ENCODE measurements at places on chromosomes 16 and 17.

DNA sequence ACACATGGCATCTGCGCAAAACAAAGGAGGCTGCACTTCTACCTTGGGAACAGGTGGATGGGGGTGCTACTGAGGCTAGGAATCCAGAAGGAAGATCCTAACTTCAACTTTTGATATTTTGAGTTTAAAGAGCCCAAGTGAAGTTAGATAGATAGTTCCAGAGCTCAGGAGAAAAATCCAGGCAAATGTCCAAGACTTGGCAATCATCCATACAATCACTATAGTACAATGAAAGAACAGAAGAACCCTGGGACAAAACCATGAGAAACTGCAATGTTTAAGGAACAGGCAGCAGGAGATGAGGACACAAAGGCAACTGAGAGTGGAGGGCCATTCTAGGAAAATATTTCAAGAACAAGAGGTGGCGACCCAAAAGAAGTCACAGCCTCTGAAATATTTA is 12.4 kb downstream of the CDYL2 start:
- no peak for DNase-seq

GRCh38 chr16:24541233-24541933 is 2.0 kb downstream of the RBBP6 start:
- DNase-seq, result no peak

- DNase-seq, result no peak
These were observed 35.0 kb upstream of the MNT start for GRCh38 chr17:2435862-2436261.

GRCh38 chr16:26525856-26526255 is 540.9 kb upstream of the C16orf82 start:
- no peak for DNase-seq

DNA sequence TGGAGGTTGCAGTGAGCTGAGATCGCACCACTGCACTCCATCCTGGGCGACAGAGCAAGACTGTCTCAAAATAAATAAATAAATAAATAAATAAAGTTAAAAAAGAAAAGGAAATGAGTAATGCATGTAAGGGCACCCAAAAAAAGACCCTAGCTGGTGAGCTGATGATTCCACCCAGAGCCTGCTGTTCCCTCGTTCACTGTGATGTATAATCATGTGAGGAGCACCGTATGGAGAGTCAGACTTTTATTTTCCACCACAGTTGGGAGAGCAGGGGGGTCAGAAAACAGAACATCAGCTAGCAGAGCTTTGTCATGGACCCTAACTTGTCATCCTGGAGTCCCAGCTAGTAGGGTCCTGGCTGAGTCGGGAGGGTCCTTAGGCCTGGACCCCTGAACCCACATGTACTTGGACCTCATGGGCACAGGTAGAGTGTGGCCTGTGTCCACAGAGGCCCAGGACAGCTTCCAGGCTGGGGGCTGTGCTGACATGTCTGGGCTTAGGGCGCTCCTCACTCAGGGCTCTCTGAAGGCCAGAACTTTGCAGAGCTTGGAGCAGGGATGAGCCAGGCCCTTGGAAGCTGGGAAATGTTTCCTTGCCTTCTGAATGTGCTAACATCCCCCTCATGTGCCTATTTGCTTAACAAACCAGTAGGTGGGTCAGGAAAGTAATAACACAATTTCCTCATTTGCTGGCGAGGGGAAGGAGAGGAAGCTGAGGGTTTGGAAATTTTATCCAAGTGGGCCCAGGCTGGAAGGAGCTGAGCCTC is 18.8 kb upstream of the LASP1NB start:
- DNase-seq, result no peak

DNA sequence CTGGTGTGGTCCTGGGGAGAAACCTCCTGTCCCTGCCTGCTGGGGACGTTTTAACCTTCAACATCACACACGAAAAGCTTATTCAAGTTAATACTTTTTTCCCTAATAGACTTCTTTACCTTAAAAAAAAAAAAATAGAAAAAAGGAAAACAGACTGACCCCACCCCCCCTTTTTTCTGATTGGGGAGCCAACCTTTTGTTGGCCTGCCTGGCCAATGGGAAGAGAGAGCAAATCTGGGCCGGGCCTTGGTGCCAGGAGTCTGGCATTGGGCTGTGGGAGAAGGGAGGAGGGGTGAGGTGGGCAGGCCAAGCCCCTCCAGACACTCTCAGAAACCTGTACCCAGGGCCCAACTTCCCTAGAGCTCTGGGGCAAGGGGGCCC is 3.0 kb downstream of the CBX8 start:
- no peak for DNase-seq

- no peak for DNase-seq
These were observed 417.0 kb upstream of the HSBP1 start for GRCh38 chr16:83390759-83391158.

GRCh38 chr16:1565083-1565805 is 31.8 kb downstream of the TMEM204 start:
- no peak for DNase-seq

DNA sequence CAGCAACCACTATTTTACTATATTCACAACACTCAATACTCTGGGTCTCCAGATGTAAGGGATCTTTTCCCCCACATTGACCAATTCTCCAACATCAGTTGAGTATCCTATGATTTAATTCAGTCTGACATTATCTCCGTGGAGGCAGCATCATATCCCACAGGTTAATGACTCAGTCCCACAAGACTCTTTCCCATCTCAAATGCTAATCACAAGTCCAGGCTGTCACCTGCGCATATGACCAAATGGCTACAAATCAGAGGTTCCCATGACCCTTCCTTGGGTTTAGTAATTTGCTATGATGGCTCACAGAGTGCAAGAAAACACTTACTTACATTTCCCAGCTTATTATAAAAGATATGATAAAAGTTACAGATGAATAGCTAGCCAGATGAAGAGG is 18.7 kb downstream of the ACSM3 start:
- no peak for DNase-seq

DNA sequence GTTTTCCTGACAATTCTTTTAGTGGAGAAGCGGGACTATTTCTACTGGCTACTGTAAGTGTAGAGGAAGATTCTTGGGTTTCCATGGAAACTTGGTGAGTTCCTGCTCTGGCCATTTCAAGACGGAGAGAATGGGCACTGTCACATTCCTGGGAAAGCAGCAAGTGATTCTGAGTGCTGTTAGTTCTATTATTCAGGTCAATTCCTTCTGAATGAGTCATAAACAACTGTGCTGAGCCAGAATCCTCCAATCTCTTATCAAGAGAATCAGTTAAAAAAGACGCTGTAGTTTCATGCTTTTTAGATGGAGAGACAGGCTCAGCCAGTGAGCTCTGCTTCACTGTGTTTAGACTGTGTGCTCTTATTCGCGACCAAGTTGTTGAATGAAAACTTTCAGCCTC is 19.6 kb downstream of the AKAP10 start:
- peak; percentile 93 for DNase-seq

DNA sequence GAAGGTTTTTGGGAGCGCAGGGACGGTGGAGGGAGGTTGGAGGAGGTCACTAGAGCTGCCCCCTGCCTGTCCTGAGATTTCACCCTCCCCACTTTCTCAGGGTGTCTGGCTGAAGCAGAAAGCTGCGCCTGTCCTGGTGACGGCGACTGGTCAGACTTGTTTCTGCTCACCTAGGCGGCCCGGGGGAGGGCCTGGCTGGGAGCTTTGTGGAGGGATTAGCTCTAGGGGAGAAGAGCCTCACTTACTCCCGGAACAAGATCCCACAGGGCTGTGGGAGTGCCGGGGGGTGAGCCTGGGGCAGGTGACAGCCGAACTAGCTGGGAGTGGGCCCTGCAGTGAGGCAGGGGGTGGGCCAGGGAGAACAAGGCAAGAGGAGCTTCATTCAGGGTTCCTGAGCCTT is 11.5 kb downstream of the NHERF1 start:
- DNase-seq, result no peak

GRCh38 chr17:68657576-68657975 is 56.4 kb upstream of the FAM20A start:
- DNase-seq, result no peak

- no peak for DNase-seq
These were observed 97.3 kb downstream of the NLK start for GRCh38 chr17:28139822-28140221.

DNA sequence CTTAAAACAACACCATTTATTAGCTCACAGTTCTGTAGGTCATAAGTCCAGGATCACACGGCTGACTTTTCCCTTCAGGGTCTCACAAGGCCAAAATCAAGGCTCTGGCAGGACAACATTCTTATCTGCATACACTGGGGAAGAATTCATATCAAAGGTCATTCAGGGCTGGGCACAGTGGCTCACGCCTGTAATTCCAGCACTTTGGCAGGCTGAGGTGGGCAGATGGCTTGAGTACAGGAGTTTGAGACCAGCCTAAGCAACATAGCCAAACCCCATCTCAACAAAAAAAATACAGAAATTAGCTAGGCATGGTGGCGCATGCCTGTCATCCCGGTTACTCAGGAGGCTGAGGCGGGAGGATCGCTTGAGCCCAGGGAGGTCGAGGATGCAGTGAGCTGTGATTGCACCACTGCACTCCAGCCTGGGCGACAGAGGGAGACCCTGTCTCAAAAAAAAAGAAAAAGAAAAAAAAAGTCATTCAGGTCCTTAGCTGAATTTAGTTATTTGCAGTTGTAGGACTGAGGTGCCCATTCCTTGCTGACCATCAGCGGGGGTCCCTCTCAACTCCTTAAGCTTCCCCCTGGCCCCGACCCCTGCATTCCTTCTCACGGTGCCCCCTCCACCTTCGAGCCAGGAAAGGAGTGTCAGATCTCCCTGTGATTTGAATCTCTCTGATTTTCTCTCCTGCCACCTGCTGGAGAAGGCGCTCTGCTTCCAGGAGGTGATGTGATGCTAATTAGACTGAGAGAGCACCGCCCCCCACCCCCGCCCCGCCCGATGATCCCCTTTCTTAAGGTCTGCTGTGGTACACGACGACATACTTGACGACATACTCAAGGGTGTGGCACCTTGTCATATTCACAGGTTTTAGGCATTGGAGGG is 91.8 kb upstream of the CLEC18A start:
- DNase-seq, result peak; percentile 53

DNA sequence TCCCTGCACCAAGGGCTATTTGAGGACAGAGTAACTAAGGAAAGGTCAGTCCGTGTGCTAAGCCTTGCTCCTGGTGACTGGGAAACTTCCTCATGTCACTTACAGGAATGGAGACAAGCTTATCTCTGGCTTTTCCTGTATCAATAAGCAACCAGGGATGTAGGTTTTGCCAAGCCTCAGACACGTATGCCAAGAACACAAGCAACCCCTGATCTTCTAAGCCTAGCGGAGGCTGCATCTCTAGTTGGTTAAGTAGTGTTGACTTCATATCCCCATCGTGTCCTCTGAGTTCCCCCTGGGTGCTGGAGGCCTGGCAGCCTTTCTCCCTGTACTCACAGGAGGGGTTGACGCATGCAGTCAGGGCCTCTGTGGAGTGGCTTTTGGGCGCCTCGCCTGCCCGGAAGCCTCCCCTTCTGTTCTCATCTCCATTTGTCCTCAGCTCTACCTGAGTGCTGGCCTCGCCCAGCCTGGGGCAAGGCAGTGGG is 1.4 kb upstream of the C1QTNF1 start:
- no peak for DNase-seq

DNA sequence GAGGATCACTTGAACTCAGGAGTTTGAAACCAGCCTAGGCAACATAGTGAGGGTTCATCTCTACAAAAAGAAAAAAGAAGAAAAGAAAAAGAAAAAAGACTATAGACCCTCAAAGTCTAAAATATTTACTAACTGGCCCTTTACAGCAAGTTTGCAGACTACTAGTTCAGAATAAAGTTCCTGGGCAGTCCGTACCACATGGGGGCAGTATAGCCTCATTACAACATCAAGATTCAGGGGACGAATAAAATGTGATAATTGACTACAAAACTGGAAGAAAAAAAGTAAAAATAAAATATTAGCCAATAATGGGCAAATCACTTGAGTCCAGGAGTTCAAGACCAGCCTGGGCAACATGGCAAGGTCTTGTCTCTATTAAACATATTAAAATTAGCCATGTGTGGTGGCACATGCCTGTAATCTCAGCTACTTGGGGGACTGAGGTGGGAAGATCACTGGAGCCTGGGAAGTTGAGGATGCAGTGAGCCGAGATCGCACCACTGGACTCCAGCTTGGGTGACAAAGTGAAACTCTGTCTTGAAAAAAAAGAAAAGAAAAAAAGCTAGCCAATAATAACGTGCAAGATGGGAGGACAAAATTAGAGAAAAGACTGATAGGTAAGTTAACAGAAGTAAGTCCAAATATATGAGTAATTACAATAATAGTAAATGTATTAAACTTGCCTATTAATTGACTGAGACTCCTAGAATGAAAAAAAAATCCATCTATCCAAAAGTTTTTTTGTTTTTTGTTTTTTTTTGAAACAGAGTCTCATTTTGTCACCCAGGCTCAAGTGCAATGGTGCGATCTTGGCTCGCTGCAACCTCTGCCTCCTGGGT is 129.4 kb upstream of the SEC14L1 start:
- peak; percentile 67 for DNase-seq

GRCh38 chr16:85199069-85199725 is 86.9 kb upstream of the CIBAR2 start:
- DNase-seq, result no peak

- no peak for DNase-seq
These were observed 7.6 kb downstream of the RUNDC3A start for GRCh38 chr17:44315760-44316731.

DNA sequence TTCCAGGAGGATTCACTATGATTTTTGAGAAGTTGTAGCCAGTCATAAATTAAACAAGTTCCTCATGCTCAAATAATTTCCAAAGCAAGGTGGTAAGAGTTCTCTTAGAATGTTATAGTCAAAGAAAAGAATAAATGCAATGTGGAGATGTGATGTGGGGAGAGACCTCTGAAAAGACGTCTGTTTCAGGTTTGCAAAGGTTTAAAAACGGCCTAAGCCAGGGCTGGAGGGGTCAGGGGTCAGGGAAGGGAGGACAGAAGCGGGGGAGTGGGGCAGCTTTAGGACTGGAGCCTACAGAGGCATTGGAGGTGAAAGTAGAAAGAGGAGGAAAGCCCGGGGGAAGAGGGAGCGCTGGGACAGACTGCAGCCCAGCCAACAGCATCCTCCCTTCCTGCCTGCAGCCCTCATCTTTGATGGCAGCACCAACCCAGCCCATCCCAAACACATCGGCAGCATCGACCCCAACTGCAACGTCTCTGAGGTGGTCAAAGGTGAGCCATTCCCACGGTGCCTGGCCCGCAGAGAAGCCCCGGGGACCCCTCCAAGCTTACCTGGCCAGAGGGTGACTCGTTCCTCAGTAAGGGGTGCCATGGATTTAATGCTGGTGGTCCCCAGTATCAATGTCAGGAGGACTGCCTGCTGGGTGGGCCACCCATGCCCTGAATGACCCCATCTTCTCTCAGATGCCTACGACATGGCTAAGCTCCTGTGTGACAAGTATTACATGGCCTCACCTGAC is 11.4 kb downstream of the PDK2 start:
- DNase-seq, result no peak

GRCh38 chr17:50162466-50163254 is 3.1 kb upstream of the SGCA start:
- DNase-seq, result no peak

Data from astrocyte of the hippocampus (primary cell).